T-helper 9 cell (primary cell): ENCODE measurements at places on chromosomes 1 and 21.

DNA sequence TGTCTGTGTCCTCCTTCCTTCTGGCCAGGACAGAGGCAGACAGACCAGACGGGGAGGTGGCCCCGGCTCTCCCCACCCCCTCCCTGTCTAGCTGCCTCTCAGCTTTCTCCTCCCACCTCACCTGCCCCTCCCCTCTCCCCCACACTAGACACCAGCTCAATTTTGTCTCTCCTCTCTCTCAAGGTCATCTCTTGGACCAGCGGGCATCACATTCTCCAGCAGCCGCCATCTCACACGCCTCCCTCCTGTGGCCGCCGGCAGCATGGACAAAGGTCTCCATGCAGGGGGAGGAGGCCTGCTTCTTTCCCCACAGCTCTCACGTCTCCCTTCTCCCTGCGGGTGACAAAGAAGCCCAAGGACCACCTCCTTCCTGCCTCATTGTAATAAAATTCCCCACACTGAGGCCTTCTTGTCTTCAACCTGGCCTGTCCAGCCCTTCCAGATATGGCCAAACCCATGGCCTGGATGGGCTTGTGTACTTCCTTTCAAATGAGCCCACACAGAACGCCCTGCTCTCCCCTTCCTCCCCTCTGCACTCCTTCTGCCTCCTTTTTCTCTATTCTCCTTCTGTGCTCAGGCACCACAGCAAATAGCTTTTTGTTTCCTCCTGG is 14.6 kb downstream of the OPTC start:
- DNase-seq, result no peak

DNA sequence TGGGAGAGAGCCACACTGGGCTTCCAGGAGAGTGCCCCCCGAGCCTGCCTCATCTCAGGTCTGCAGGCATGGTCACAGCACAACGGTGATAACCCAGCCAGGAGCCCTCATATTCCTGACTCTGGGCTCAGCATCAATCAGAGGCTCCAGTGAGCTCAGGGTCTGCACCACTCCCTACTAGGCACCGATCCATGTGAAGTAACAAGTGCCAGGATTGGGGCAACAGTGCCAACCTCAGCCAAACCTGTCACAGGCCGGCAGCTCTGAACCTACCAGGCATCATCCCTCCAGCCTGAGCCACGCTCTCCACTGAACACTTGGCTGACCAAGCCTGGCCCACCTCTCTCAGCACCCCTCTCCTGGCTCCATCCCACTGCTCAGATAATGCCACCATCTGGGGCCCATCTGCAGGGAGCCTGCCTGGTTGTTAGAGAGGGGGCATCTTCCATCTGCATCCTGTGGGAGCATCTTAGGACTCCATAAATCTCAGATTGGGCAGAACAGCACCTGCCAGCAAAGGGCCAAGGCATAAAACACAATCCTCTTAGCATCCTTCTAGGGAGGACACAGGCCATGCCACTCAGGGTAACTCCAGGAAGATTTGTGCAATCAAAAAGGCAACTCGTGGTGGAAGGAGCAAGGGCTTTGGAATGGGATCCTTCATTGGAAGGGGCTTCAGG is 213.7 kb upstream of the CSF3R start:
- DNase-seq, result no peak

DNA sequence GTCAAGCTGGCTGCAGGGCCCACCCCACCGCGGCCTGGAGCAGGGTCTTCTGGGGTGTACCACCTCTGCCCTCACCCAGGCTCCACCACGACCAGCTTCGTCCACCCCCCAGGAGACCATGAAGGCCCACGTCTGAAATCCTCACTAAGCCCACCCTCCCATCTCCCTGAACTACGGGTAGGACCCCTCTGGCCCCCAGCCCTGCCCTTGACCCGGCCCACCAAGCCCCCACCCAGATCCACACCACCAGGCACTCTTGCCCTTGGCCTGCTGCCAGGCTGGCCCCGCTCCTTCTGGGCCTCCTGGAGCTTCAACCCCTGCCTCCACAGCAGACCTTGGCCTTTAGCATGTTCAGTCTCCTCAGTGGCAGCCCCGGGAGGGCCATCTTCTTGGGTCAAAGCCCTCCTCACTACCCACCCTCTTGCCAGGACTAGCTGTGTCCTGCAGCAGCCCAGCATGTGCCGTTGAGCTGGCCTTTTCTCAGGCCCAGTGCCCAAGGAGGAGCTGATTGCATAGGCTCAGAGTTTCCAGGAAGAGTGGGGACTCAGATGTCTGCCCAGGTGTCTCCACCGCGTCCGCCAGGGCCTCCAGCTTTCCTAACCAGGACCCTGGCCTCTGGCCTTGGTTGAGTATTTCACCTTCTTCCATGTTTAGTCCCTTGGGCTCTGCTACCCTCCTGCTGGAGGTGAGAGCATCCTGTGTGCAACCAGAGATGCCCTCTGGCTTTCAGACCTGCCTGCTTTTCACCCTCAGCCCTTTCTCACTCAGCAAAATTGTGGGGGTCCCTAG is 17.7 kb upstream of the SAMD11 start:
- no peak for DNase-seq

DNA sequence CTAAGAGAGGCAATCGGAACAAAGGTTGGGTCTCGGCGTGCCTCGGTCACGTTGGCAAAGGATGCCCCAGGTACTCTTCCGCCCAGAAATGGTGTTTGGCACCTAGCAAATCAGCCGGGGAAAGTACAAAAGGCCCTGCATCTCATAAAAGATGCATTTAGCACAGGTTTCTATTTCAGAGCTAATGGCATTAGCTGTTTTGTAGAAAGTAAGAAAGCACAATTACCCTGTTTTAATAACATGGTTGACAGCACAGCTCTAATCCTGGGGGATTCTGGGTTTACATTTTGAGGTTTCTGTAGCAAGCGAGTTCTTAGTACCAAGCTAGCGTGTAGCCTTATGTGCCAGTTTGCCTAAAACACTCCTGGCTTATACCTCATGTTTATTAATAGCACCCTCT is 178.5 kb downstream of the PRDM2 start:
- DNase-seq, result no peak

DNA sequence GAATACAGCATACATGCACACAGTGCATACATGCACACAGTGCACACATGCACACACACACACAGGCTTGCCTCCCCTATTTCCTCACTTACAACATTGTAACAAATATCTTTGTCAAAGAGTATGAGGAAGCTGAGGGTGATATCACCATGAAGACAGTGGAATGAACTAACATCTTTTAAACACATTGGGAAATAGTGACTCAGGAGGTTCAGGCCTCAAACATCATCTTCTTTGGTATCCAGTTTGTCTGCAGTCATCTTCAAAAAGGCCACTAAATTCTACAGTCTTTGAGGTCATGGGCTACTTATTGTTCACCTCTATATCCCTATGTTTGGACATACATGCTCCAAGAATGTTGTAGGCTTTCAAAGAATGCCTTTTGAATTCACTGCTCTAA is 2.1 kb upstream of the LCE2B start:
- DNase-seq, result no peak

GRCh38 chr1:77687519-77687906 is 5.1 kb upstream of the ZZZ3 start:
- no peak for DNase-seq

- no peak for DNase-seq
These were observed 138.6 kb upstream of the BMP8A start for GRCh38 chr1:39352881-39353280.

DNA sequence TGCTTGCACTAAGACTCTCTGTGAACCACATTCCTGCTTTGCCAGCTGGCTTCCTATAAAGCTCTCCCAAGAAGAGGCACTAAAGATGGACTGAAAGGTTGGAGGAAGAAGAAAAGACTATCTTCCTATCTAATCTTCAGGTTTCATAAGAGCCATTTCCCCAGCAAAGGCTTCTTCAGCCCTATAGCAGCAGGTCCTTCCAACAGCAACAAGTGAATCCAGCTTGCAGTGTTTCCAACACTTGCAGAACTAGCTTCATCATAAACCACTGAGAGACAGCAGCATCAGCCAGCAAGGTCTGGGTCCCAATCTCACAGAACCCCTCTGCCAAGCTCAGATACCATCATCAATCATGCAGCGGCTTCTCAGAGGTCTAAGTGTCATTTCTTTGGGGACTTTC is 28.1 kb downstream of the FOXJ3 start:
- DNase-seq, result no peak

- DNase-seq, result peak; percentile 3
These were observed 753 bp downstream of the KIF1B start for GRCh38 chr1:10210841-10211804.

DNA sequence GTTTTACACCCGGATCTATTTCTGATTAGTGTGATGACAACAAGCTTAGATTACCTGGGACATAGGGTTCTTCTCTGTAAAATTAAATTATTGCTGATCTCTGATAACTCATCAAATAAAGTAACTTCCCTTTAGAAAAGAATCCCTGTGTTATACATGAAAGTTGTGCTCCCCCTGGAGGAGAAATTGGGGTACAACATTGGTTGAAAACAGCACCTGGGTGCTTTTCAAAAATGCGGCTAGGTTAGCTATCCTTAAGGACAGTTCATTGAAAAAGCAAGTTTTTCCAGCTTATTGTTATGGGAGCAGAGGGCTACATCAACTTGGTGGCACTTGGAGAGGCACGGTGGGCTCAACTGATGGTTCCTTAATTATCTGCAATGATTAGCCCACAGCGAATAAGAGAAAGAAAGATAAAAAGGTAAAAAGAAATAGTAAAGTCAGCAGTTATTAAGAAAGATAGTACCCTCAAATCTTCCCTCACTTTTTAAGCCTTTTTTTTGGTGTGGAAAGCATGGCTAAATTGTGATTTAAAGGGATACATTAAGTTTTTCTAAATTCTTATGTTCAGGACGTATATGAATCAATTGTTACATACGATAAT is 97.8 kb downstream of the FMN2 start:
- no peak for DNase-seq

DNA sequence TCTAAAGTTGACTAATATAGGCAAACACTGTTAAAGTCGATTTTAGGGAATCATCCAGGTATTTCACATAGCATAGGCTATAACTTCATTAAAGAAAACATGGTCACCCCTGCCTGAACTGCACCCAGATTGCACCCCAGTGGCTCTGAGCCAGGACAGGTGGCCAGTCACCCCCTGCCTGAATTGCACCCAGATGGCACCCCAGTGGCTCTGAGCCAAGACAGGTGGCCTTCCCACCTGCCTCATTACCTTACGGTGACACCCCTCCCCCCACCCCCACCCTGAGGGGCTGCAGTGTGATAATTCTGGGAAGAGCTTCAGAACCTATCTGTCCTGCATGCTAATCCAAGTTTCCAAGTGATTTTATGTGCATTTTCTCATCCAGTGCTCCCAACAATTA is 78.9 kb downstream of the DSCAM start:
- DNase-seq, result no peak

DNA sequence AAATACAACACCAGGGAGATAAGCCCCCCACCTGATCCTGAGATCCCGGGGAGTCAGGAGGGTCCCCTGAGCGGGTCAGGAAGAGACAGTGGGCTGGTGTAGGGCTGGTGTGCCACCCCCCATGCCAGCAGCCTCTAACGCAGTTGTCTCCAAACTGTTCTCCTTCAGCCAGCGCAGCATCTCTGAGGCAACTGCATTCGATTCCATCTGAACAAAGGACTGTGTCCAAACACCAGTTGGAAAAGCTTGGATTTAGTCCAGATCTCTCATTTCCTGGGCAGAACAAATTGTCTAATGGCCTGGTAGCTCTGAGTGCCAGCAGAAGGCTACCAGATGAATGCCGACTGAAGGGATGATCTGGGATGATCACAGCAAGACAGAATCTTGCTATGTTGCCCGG is 44.1 kb upstream of the EIF4G3 start:
- no peak for DNase-seq

- no peak for DNase-seq
These were observed 12.7 kb downstream of the CSF1 start for GRCh38 chr1:109923131-109923945.

GRCh38 chr1:21904704-21905520 is 32.2 kb downstream of the HSPG2 start:
- DNase-seq, result no peak

- no peak for DNase-seq
These were observed 157.3 kb downstream of the ZNF281 start for GRCh38 chr1:200252531-200252930.

DNA sequence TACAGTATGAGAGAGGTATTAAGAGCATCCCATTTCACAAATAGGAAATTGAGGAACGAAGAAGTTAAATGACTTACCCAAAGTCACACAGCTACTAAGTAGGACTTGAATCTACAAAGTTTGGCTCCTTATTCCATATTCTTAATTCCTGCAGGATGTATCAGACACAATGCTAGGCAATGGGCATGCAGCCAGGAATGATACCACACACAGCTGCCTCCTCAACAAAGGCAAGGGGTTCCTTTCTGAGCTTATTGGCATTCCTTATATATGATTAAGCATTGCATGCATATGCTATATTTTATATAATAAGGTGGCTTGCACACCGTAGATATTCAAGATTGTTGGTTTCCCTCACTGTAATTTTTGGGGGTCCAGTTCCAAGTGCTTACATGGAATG is 34.2 kb upstream of the JUN start:
- DNase-seq, result no peak

- no peak for DNase-seq
These were observed 632 bp downstream of the PEX19 start for GRCh38 chr1:160284220-160284781.

DNA sequence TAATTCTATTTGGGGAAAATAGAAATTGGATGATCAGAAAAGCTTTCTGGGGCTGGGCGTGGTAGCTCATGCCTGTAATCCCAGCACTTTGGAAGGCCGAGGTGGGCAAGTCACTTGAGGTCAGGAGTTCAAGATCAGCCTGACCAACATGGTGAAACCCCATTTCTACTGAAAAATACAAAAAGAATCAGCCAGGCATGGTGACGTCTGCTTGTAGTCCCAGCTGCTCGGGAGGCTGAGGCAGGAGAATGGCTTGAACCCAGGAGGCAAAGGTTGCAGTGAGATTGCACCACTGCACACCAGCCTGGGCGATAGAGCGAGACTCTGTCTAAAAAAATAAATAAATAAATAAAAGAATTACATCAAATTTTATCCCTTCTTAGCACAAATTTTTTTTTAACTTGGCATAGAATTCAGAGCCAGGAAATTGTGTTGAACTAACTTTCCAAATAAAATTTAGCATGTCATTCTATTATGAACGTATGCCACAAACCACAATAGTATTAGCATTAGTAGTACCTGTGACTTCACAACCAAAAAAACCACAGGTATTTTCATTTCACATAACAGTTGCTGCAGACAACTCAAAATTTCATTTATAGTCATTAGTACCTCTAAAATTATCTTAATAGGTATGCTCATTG is 4.5 kb upstream of the ANKRD13C start:
- no peak for DNase-seq

- DNase-seq, result no peak
These were observed 6.1 kb downstream of the HTR6 start for GRCh38 chr1:19670787-19671186.

GRCh38 chr1:35530168-35530567 is 27.0 kb downstream of the KIAA0319L start:
- DNase-seq, result no peak

- no peak for DNase-seq
These were observed 75.6 kb downstream of the PLA2G4A start for GRCh38 chr1:186904361-186904760.

DNA sequence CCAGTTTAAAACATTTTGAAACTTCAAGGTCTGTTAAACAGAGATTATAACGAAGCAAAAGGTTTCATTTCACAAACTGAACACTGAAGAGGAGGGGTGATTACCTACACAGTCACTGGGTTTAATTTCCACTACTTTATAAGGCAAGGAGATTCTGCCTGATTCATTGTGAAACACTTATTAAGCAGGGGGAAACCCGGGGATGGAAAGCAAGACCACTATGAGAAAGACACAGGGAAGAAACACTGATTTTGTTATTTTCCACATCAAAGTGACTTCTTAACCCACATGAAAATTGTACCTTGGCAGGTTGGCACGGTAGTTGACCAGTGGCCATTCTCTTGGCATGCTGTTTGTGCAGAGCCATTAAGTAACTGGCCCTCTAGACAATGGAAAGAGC is 8.1 kb upstream of the F5 start:
- DNase-seq, result no peak
